SJCRH30 (cell line): ENCODE measurements at places on chromosomes 3 and 15. TPM values are rescaled to one million over a fixed set of nuclear protein-coding genes. Genes with fewer than 3 reads are reported as not detected.
A peak's percentile ranks its signal among the peaks of the same experiment; 100 is the strongest.

DNA sequence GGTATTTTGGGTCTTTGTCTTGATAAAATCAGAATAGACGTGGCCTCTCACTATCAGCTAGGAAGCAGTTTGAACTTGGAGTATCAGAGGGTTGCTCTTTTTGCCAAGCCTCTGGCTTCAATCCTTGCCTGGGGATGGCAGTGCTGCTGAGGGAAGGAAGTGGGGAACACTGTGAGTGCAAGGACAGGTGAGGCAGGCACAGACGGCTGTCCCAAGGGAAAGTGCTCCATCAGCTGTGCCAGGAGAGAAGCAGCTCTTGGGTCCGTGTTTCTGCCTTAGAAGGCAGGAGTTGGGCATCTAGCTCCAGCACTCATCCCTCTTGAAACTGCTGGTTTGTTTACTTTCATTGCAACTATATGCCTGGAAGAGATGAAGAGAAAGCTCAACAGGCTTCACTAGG, 33.2 kb downstream of the PML start:
- no peak for DNase-seq

The MB21D2 gene
- 18.3 and 20.4 TPM in 2 replicates for total RNA-seq

DNA sequence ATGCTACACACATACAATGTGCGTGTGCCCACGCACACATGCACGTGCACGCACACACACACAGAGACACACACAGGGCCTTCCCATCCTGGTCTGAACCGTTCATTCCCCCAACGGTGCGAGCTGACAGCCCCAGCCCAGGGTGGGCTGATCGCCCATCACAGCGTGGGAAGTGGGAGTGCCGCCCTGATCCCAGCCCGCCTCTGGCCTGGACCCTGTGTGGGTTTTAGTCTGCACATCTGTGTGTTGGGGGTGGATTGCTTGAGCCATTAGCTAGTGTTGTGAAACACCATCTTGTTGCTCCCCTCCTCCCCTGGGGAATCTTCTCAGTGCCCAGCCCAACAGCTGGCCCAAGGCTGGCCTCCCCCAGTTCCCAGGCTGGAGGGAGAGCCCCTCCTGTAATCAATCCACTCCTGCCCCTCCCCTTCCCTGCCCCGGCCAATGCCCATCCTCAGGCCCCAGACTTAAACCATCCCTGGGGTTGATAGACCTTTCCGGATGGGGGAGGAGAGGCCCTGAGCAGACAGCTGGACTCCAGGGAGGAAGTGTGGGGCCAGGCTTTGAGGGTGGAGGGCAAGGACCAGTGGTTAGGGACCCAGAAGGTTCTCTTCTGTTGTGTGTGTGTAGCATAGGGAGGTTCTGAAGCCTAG, 8.3 kb downstream of the SEMA3G start:
- peak; percentile 90 for DNase-seq

DNA sequence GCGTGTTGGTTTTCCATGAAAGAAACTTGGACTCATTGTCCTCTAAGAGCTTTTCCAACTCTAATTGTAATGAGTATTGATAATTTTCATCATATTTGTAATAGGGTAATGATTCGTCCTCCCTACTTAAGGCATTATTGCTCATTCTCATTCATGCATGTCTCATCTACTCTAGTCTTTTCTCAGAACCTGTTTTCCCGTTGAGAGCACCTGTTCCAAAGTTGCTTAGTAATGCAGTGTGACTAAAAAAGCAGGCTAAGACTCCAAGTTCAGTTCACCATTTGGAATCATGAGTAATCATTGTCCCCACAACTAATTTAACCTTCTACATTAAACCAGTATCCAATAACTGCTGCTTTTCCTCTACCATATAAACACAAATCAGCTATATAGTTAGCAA, 84.0 kb downstream of the FILIP1L start:
- peak; percentile 70 for DNase-seq

- DNase-seq, result no peak
These were observed 587.8 kb downstream of the RBMS3 start for GRCh38 chr3:29868543-29869101.

- DNase-seq, result no peak
These were observed 30.2 kb downstream of the LPP start for GRCh38 chr3:188184160-188184559.

DNA sequence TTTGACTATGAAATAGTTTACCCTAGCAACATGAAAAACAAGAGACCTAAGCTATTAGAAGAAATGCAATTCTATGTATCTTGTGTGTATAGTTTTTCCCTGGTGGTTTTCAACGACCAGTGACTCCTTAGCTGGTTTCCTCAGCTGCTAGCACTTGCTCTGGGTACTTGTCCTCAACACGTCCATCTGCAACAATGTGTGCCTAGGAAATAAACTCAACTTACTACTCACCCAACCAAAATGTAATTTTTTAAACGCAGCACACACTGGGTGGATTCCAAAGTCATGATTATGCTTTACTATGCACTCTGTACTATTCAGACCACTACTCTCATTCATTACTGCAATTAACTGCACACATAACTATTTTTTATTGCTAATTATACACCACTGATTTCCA, 31.0 kb downstream of the CPA3 start:
- no peak for DNase-seq

The ZNF620 gene
- 4.6 and 6.1 TPM in 2 replicates for total RNA-seq

DNA sequence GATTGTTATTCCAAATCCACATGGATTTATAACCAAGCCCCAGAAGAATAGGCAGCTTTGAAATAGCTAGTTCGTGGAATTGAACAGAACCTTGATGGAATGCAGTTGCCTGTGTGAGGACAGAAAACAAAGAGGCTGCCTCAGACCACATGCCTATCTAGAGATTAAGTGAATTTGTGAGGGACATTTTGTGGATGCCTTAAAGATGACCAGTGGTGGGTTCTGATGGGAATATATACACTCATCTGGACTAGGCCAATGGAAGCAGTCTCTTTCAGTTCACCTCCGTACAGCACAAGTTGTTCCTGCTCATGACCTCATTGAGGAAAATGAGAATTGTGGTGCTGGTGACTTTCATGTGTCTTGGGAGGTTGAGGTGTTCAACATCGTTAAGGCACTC, 63.2 kb upstream of the PYDC2 start:
- DNase-seq, result peak; percentile 65

DNA sequence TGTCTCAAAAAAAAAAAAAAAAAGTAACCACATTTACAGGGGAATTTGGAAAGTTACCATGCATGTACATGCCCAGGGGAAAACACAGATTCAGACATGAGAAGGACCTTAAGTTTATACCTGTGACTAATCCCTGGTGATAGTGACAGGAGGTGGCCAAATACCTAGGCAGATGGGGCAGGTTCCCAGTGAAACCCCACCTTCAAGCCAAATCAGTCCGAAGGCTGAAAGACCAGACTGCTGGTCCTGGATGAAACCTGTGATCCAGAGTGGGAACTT, 15.8 kb downstream of the SPCS1 start:
- DNase-seq, result no peak

DNA sequence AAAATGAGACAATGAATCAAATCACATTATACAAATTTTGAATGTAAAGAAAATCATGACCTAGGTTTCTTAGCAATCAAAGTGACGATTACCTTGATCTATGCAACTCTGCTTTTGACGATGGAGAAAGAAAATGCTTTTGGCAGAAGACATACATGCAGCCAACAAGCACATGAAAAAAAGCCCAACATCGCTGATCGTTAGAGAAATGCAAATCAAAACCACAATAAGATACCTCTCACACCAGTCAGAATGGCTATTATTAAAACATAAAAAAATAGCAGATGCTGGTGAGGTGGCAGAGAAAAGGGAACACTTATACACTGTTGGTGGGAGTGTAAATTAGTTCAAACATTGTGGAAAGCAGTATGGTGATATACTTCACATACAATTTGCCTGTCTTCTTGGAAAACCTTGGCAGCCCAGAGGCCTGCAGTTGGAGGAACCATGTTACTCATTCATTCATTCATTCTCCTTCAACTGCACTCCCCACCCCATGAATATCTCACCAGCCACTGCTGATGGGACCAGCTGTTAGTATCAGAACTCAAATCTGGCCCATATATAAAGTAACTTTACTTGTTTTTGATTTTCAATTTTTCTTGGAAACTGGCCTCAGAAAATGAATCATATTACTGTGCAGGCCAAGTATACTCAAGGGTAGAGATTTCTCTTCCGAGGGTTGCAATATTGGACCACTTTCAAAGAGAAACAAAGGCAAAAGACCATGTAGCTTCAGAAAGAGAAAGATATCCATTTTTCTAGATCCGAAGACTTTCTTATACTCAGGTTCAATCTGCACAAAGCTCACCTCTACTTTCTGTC, 358.6 kb upstream of the ARHGEF26 start:
- DNase-seq, result no peak
